ENCODE measurements at places on chromosomes 4 and X. TPM values are rescaled to one million over a fixed set of nuclear protein-coding genes. Genes with fewer than 3 reads are reported as not detected.

GRCh38 chr4:172736046-172736445 is 432.6 kb upstream of the GALNT7 start:
- DNase-seq = no peak

Gene SLITRK2
- 3.8 TPM for total RNA-seq

- DNase-seq = no peak
Measured at GRCh38 chrX:136759968-136760367, 20.8 kb downstream of the ARHGEF6 start.

DNA sequence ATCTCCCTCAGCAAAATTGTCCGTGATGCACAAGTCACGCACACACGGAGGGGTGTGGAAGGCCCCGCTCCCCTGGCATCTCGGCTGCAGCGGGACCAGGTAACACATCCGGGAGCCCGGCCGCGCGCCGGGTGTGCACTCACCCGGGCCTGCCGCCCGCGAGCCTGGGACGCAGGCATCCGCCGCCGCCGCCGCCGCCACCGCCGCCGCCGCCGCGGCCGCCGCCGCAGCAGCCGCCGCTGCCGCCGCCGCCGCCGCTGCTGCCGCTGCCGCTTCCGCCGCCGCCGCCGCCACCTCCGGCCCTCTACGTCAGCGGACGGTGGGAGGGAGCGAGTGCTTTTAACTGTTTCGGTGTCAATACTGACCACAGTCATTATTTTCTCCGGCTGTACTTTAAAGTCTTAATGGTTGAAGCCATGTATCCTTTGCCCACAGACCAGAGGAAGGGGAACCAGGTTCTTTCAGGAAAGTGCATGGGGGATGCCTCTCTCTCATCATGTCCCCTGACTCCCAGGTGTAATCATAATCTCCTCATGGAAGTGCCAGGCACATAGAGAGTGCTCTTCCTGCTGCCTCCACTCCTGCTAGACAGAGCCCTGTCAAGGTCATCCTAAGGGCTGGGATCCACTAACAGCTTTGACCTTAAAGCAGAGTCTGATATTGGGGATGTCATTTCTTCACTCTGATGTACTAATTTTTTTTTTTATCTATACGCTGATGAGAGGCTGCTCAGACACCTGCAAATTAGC is 38.0 kb downstream of the MAGEE2 start:
- DNase-seq = peak; percentile 47
